NCI-H460 (cell line): ENCODE measurements at places on chromosomes 11 and 22.

GRCh38 chr11:11075515-11076171 lies 217.8 kb upstream of the ZBED5 start:
- DNase-seq: no peak

- DNase-seq: no peak
Measured at GRCh38 chr22:37559901-37560607, at the start of gene CDC42EP1. Gene CDC42EP1 (plus strand): TSS chr22:37560480. CDS start chr22:37566350, 5,870 bp downstream.

- no peak for DNase-seq
Measured at GRCh38 chr11:17472467-17472866, 4.2 kb downstream of the ABCC8 start.

- no peak for DNase-seq
Measured at GRCh38 chr11:109039611-109040010, 374.7 kb downstream of the DDX10 start.

GRCh38 chr22:23163665-23164064 lies 16.6 kb upstream of the BCR start:
- DNase-seq: no peak

DNA sequence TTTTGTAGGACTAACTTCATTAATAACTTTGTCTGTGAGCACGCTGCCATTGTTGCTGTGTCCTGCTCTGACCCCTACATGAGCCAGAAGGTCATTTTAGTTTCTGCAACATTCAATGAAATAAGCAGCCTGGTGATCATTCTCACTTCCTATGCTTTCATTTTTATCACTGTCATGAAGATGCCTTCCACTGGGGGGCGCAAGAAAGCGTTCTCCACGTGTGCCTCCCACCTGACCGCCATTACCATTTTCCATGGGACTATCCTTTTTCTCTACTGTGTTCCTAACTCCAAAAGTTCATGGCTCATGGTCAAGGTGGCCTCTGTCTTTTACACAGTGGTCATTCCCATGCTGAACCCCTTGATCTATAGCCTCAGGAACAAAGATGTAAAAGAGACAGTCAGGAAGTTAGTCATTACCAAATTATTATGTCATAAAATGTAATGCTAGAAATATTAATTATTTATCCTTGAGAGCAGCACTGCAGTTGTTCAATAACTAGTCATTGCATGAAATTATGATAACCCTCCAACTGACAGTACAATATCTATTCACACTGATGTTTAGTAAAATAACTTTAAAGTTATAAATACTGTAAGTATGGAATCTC lies 46.4 kb upstream of the OR5D13 start:
- no peak for DNase-seq

DNA sequence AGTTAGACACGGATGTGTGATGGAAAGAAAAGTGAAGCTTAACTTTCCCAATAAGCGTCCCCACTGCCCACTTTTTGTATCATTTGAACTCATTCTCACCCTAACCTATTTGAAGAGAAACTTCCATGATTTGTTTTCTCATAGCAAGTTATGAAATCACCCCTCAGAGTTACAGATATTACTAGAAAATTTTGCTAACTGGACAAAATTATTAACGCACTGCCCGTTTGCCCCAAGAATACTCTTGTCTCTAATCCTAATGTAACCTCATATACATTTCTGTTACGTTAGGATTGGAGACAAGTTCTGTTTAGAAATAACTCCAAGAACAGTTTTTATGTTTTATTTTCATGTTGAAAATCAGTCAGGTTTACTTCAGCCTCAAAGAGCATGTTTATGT lies 25.5 kb downstream of the TOM1 start:
- no peak for DNase-seq
